ENCODE measurements at places on chromosomes 6 and 20.

- peak; percentile 77 for DNase-seq
These were observed 1.7 kb downstream of the SOD2 start for GRCh38 chr6:159691133-159691962.

- DNase-seq = peak; percentile 73
These were observed 55.0 kb downstream of the KIF13A start for GRCh38 chr6:17932330-17932852.

DNA sequence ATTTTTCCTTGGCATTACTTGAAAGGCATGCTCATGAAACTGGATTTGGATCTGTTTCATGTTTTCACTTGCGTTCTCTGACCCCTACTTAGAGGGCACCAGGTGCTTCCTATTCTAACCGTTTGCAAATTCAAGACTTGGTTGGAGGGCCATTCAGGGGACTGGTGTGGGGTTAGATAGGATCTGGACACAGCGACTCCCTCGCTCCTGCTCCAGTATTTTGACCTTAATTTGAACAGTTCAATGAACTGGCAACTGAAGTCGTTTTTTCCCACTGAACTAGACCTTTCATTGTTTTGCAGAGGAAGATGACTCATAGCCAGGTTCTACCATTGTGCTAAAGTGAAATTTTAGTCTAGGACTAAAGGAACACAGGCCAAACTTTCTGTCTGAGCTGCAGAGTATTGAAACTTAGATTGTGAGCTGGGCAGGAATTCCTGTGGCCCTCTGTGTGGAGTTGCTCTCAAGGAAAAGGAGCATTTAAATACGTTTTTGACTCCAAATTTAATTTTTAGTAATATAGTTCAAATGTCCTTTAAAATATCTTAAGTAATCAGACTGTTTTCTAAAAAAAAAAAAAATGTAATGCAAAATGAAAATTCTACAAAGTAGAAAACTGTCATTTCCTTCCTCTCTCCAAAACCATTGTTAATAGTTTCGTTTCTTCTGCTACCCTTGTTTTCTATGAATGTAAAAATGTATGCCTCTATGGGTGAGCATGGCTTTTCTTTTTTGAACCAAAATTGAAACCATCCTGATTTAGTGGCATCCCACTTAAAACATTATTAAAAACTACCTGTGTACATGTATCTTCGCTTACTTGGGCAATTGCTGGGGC, 64.8 kb downstream of the UTRN start:
- no peak for DNase-seq

DNA sequence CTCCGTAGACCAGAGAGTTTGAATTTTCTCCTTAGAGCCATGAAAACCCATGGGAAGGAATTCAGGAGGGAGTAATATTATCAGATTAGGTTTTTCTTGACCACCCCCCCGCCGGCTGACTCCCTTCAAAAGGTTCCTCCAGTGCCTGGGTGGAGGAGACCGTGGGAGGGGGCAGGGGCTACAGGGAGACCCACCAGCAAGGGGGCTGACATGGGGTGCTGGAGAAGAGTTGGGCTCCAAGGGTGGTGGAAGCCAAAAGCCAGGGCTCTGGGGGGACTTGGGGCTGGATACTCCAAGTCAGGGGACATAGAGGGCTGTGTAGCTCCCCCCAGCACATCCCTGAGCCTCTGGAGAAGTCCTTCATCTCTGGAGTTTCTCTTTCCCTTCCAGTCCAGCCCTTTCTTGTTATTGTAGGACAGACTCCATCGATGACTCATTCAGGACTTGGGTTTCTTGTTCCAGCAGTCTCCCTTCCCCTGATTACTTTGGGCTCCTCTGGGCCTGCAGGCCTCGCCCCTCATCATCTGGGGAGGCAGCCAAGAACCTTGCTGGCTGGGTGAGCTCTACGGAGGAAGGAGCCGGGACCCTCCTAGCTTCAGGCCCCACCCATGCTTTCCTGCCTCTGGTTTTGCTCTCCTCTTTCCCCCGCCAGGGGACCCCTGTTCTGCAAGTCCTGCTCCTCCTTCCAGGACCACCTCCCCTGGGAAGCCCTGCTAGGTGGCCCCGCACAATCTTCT, 10.5 kb upstream of the KIAA1755 start:
- peak; percentile 28 for DNase-seq

DNA sequence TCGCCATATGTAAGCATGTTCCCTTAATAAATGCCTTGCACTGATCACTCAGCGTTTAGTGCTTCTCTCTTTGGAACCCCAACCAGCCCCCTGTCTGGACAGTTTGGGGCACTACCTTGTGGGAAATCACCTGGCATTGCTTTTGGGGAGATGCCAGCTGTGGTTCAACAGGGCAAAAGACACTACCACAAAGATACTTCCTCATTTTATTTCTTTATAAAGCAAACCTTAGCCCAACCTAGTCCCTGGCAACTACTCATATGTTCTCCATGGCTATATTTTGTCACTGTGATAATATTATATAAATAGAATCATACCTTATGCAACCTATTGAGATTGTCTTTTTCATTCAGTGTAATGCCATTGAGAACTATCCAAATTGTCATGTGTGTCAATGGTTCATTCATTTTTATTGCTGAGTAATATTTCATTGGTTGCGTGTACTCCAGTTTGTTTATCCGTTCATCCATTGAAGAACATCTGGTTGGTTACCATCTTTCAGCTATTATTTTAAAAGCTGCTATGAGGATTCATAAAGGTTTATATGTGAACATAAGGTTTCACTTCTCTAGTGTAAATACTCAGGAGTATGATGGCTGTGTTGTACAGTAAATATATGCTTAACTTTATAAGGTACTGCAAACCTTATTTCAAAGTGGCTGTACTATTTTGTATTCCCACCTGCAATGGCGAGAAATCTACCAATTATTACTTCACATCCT, 114.8 kb downstream of the MOXD1 start:
- no peak for DNase-seq

DNA sequence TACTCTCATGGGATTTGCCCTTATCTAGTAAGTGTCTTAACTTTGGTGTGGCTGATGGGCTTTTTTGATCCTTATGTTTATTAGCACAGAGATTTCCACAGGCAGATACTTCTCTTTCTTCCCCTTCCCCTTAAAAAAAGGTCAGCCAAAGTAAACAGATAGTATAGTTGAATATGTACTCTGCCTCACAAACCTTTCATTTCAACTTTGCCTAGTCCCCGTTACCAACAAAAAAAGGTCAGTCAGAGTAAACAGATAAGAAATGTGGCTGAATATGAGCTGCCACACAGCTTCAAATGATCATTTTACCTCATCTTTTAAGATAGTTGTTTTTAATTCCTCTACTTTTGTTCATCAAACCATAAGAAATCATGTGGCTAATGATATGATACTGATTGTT, 34.1 kb upstream of the SLC35D3 start:
- no peak for DNase-seq

DNA sequence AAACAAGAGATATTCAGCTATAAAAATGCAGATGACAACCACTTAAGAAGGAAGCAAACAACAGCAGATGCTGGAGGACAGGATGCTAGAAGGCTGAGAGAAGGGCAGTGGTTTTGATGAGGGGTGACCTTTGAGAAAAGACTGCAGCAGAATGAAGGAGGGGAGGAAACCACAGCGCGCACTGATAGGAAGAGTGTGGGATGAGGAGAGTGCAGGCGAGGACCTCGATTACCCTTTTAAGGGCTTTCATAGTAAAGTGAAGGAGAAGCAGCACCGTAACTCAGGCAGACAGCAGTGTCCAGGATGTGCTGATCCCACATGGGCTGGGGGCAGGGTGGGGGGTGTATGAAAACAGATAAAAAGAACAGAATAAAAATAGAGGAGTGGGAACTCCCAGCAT, 19.2 kb downstream of the ZBTB2 start:
- DNase-seq = no peak

- no peak for DNase-seq
These were observed 77.6 kb upstream of the FYN start for GRCh38 chr6:111950661-111951496.

DNA sequence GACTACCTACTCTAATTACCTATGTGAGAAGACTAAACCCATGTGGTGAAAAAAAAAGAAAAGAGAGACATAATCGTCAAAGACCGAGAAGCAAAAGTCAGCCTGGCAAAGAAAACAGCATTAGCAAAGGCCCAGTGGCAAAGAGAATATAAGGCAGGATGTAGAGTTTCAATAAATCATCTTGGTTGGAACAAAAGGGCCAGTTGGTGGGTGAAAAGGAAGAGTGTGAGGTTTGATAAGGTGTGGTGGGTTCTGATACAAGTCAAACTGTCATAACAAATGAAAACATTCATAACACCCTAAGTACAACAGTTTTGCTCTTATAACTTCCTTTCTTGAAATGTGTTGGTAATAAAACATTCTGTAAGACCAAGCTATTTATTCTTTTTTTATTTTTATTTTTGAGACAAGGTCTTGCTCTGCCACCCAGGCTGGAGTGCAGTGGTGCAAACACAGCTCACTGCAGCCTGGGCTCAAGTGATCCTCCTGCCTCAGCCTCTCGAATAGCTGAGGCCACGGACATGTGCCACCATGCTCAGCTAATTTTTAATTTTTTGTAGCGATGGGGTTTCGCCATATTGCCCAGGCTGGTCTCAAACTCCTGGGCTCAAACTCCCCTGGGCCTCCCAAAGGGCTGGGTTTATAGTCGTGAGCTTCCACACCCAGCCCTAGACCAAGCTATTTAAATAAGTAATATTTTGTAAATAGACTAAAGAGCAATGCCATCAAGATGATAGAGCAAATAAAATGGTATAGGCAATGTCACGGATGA, 18.9 kb upstream of the GTF3C6 start:
- no peak for DNase-seq

- DNase-seq = no peak
These were observed 16.1 kb downstream of the TXNDC5 start for GRCh38 chr6:7894262-7895124.

DNA sequence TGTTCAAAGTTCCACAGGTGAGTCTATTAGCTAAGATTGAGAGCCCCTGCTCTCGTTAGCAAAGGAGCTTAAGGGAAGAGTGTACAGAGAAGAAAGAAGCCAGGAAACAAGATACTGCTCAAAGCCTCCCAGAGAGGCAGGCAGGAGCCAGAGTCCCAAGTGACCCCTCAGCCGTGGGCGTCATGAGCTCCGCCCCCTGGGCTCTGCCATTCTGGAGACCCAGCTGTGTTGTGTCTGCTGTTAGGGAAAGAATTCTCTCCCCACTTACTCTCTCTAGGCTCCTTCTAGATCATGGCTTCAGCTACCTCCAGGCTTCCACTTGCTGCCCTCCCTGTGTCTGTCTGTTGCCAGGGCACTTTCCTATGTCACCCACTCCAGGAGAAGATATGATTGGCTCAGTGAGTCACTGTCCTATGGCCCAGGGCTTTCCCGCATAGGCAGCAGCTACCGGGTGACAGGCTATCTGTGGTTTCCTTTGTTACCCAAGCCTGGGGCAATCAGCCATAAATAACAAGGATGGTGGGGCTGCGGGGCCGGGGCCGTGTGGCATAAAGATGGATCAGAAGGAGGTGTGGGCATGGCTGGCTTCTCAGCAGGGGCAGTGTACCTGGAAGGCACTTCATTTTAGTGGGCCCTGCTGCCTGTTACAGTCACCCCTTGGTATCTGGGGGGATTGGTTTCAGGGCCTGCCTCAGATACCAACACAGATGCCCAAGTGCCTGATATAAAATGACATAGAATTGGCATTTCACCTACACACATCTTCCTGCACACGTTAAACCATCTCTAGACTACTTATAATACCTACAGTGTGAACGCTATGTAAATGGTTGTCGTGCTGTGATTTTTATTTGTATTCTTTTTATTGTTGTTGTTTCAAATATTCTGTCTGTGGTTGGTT, 118.9 kb downstream of the ARMC2 start:
- no peak for DNase-seq

DNA sequence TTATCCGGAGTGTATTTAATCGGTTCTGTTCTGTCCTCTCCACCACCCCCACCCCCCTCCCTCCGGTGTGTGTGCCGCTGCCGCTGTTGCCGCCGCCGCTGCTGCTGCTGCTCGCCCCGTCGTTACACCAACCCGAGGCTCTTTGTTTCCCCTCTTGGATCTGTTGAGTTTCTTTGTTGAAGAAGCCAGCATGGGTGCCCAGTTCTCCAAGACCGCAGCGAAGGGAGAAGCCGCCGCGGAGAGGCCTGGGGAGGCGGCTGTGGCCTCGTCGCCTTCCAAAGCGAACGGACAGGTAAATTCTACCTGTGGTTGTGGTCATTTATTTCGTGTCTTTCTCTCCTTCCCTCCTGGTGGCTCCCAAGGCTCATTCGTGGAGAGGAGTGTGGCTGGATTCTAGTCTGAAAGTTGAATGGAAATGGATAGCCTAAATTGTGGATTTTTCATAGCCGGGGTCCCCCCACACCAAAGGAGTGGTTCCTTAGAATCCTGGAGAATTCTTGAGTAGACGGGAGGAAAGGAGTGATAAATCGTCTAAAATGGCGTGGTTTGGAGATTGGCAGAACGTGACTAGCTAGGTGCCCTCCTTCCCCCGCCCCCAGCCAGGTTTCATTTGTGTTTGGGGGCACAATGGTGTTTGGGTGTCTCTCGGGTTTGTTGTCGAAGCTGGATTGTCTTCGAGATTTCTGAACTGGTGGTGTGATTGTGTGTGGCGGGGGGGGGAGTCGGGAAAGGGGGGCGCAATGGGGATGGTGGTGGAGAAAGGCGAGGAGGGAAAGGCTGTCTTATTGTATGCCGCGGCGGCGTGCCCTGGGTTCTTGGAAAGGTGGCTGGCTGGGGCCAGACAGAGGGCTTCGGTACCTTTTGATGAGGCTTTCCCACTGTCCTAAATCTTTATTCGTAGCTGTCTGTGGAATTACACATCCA, 673 bp downstream of the MARCKS start:
- peak; percentile 62 for DNase-seq

- DNase-seq = no peak
These were observed 12.7 kb downstream of the COL9A3 start for GRCh38 chr20:62829231-62830230.

- DNase-seq = no peak
These were observed 3.7 kb upstream of the IP6K3 start for GRCh38 chr6:33750244-33750991.

Measured in HT-29 (cell line).